ENCODE measurements at places on chromosomes 16 and 17.

DNA sequence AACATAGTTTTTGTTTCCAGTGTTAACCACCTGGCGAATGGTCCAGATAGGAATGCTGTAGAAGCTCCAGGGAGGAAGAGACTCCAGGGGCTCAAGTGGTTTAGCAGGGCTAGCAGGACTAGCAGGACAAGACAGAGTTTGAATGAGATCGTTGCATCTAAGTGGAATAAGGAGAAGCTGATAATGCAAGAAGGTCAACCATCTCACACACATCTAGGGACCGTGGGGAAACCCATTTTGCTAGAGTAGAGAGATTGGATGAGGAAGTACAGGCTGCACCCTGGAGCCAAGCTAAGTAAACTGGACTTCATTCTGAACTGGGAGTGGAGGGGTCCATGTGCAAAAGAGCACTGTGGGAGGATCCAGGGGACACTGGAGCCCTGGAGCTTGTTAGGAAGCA, 86.1 kb upstream of the HSBP1 start:
- DNase-seq, result no peak

DNA sequence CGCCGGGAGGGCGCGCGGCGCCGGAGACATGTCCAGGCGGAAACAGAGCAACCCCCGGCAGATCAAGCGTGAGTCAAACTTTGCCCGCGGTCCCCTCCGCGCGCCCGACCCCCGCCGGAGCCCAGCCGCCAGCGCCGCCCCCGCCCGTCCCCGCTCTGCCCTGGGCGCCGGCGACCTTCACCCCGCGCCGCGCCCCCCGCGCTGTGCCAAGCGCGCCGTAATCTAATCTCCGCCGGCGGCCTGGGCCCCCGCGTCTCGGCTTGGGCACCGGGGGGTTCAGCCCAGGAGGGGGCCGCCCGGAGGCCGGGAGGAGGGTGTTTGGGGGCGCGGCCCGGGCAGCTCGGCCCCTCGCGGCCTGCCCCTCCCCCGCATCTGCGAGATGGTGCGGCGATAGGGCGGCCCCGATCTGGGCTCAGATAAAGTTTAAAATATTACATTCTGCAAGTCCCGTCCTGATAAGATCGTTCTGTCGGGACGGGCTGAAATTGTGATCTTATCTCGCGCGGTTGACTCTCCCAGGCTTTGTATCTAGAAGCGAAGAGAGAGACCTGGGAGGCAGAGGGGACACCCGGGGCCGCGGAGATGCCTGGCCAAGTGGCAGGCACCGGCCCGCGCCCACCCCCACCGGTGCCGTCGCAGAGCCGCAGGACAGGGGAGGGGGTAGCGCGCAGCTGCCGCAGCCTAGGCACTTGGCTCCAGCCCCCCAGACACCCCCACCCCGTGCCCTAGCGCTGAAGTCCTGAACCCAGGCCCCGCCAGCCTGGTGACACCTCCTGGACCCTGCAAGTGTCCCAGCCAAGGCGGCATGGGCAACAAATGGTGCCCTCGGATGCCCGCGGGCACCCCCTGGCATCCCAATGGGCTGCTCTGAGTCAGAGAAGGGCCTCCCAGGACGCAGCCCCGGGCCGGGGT, 787 bp downstream of the ZFPM1 start:
- DNase-seq, result peak; percentile 39

- no peak for DNase-seq
Measured at GRCh38 chr16:49833085-49833484, 22.8 kb downstream of the ZNF423 start.

GRCh38 chr17:81286491-81287145, 8.5 kb downstream of the SLC38A10 start:
- DNase-seq, result no peak

DNA sequence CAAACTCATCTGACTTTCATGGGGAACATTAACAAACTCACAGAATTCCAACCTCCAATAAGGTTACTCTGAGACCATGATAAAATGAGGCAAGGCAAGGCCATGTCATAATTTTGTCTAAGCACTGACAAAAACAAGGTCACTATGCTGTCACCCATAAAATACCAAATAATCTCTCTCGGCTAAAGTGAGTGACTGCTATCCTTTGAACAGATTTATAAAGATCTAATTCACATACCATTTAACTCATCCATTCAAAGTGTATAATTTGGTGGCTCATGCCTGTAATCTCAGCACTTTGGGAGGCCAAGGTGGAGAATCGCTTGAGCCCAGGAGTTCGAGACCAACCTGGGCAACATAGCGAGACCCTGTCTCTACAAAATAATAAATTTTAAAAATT, 20.6 kb upstream of the CA4 start:
- no peak for DNase-seq

DNA sequence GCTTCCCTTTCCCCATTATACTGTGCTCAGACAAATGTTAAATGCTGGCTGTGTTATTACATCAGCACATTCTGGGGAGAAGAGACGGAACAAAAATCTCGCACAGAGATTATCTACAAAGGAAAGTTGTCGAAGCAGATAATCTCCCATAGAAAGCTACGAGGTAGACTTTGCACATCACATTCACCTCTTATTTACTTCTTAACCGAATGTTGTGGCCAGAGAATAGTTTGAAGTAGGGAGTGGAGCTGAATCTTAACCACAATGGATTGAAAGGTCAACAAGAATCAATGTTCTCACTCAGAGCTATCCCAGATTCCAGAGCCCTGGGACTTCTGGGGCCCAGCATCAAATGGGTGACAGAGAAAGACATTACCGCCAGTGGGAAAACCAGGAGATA, 28.4 kb upstream of the LONP2 start:
- no peak for DNase-seq

DNA sequence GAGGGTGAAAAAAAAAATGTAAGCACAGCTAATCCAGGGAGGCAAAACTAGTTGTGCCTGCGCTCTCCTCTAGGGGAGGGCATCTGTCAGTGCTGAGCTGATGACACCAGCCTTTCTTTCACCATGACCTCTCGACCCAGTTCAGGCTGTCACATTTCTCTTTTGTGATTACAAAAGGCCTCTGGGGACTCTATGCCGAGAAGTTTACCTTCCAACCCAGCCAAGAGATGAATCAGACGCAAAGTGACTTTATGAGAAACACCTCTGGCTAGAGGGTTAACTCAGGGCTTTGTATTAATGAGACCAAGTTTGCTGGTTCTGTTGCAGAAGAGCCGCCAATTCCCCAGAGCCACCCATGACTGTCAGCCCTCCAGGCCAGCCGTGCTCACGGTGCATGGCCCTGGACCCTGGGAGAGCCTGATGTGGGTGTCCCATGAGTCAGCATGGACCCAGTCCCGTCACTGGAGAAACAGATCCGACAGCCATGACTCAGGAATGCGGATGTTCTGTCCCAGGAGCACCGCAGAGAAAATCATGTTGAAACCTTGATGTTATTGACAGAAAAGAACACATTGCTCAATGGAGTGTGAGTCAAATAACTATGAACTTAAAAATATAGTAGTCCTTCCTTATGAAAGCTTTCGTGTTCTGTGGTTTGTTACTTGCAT, 437.2 kb downstream of the HS3ST3B1 start:
- DNase-seq, result no peak

DNA sequence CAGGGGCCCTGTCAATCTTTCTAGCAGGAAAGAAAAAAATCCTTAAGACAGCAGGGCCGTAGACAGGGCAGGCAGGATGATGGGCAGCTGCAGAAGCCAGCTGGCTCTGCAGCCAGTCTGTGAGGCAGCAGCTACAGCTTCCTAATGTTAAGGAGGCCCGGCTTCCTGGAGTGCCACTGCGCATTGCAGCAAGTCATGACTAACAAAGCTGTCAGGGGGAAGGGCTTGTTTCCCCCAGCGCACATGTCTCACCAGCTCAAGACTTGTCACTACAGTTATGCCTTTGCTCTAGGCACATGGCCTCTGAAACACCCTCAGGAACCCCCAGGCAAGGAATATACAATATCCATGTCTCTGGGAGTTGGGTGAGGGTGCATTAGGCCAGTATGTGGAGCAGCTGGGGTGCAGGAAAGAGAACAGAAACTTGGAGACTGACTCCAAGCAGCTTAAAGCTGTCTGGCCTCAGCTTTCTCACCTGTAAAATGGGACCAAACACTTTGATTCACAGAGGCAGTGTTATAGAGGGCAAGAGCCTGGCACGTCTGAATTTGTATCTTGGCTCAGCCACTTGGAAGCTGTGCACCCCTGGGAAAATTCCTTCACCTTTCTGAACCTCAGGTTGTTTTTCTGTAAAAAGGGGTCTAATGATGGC, 220.0 kb downstream of the HAPSTR1 start:
- no peak for DNase-seq

- DNase-seq, result no peak
Measured at GRCh38 chr17:40699853-40700252, 3.7 kb downstream of the KRT24 start.

GRCh38 chr17:77439189-77440018, 298.6 kb downstream of the SEC14L1 start:
- no peak for DNase-seq

Data from activated T-helper 9 cell treated with anti-CD3 and anti-CD28 coated beads, Interleukin-2, amount 50 U/mL, for 16 hours (primary cell).